ENCODE measurements at places on chromosomes 5 and 9.

DNA sequence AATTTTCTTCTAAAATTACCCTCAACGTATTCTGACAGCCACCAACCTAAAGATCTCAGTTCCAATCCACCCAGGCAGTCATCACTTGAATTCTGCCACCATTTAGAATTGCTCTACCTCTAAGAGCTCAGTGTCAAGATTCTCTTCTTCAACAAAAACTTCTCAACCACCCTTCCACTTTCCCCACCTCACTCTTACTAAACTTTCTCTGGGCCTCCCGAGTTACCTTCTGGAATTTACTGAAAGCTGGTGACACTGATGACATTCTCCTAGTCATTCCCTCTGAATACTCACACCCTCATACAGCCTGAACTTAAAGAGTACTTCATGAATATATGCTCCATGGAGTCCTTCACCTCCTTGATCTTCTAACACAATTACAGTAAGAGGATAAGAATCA is 209.5 kb downstream of the TSSK1B start:
- H3K27me3 ChIP-seq, result no peaks in the 10 kb centered on the region
- H3K36me3 ChIP-seq, result no peaks in the 10 kb centered on the region
- H3K4me1 ChIP-seq, result no peaks in the 10 kb centered on the region
- H3K4me3 ChIP-seq, result no peak overlapping the region
- no peak overlapping the region for H3K27ac ChIP-seq
- no peak for DNase-seq

DNA sequence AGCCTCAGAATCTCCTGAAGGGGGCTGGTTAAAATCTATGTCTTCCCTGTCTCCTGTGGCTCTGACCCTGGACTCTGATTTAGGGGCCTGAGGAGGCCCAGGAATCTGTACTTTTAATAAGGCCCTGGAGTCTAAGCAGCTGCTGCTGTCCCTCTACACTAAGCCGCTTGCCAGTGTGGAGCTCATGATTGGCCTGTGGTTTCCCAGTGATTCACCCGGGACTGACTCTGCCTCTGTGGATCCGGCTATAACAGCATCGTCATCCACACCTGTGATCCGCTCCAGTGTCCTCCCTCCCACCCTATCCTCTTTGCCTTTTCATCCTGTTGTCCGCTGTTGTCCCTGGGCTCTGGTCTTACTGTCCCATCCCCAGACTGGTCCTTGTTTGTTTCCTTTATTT is 3.7 kb downstream of the SLC31A2 start:
- H3K36me3 ChIP-seq, result peaks cover 10% of the 10 kb centered on the region
- H3K27ac ChIP-seq, result no peak overlapping the region
- H3K4me3 ChIP-seq, result no peak overlapping the region
- H3K27me3 ChIP-seq, result no peaks in the 10 kb centered on the region
- H3K4me1 ChIP-seq, result peaks cover 58% of the 10 kb centered on the region

DNA sequence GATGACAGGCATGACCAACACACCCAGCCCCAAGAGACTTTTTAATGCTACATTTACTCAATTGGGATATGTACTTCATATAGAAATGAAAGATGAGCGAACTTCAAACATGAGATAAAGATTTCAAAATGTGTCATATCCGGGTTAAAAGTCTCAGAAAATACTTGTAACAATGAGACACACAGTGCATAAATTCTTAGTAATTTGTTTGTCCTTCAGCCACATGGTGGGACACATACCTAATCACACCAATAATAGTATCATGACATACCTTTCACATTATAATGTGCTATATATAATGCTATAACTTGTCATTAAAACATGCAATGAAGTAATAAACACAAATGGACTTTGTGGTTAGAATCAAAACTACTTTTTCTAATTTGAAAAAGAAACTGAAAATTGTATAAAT is 204.7 kb upstream of the RFX3 start:
- no peak overlapping the region for H3K27ac ChIP-seq
- H3K27me3 ChIP-seq, result no peaks in the 10 kb centered on the region
- H3K4me3 ChIP-seq, result no peak overlapping the region
- no peak for DNase-seq
- no peaks in the 10 kb centered on the region for H3K4me1 ChIP-seq
- H3K36me3 ChIP-seq, result no peaks in the 10 kb centered on the region

- H3K27me3 ChIP-seq, result no peaks in the 10 kb centered on the region
- no peak for DNase-seq
- H3K27ac ChIP-seq, result no peak overlapping the region
- no peaks in the 10 kb centered on the region for H3K36me3 ChIP-seq
- H3K4me1 ChIP-seq, result no peaks in the 10 kb centered on the region
These were observed 192.8 kb downstream of the CDH18 start for GRCh38 chr5:19795218-19795617.

DNA sequence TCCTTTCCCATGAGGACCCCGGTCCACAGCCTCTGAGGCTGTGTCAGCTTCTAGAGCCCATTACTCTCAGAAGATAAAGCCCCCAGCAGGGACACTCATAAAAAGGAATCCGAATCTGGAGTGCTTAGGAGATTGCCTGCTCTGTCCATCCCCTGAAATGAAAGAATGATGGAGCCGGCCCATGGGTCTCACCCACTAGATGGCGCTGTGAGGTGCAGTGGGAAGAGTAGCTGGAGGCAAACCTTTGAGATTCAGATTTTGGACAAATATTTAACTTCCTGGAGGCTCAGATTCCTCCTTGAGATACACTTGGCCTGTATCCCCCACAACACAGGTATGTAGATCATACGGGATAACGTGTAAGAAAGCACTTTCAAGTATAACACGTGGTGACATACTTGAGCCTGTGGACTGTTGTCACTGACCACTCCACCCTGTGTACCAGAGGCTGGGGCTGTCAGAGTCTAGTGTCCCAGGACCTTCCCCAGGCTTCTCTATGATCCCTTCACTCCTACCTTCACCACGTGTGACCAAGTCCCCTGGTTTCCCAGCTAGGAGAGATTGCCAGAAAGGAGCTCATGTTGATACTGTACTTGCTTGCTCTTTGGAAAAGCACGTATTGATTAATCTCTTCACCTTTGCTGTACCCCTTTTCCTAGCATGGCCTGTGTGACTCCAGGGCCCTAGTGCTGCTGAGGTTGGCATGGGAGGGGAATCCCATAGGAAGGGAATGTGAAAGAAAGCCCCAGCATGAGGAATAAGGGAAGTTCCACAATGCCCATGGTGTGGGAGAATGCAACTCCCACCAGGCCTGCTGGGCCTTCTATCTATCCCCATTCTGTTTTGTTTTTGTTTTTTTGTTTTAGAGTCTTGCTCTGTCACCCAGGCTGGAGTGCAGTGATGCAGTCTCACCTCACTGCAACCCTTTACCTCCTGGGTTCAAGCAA is 32.1 kb downstream of the TRMO start:
- no peaks in the 10 kb centered on the region for H3K27me3 ChIP-seq
- H3K4me3 ChIP-seq, result no peak overlapping the region
- H3K4me1 ChIP-seq, result no peaks in the 10 kb centered on the region
- H3K36me3 ChIP-seq, result no peaks in the 10 kb centered on the region
- H3K27ac ChIP-seq, result no peak overlapping the region

DNA sequence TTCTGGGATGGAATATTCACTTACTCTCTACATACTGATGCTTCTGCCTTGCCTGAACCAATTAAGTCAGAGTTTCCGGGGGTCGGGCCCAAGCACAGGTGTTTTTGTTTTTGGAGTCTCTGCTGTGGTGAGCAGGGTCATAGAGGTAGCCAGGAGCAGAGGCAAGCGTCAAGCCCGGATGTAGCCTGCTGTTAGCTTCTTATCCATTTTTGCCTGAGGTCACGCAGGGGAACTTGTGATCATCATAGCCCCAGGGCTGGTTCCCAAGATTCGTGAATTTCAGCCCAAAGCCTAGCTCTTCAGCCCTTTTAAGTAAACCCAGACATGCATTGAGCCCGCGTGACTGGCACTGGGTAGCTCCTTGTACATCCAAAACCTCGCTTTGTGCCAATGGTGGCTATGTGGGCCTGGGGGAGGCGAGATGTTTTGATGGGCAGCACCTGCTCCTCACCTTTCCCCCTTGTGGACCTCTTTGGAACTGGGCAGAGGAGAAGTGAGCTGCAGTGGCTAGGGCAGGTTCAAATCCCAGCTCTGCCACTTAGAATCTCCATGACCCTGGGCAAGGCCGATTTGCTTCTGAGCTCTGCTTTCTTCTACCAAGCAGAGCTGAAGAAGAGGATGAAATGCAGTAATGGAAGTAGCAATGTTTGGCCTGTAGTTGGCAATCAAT is 33.7 kb downstream of the FGF18 start:
- no peak overlapping the region for H3K4me3 ChIP-seq
- H3K27ac ChIP-seq, result no peak overlapping the region
- DNase-seq, result no peak

DNA sequence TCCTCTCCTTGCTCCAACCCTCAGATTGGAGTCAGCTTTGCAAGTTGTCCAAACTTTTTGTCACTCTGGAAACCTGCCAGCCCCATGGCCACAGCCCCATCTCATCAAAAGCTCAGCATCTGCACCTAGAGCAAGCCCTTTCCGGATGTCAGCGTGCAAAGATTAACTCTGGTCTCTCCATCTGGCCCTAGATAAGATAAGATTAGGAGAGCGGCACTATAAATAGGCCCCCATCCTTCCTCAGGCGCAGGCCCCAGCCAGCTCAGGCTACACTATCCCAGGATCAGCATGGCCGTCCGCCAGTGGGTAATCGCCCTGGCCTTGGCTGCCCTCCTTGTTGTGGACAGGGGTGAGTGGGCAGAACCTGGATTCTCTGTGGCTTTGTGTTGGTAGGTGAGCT is at the start of gene SPINK4:
TSS of gene SPINK4 (plus strand) at position 247 of the 400 bp plus-strand sequence. CDS start at position 289, 42 bp downstream.
- DNase-seq, result peak; percentile 93
- H3K4me3 ChIP-seq, result no peak within 1 kb of the TSS
- no peak within 1 kb of the TSS for H3K27ac ChIP-seq
- H3K36me3 ChIP-seq, result no peaks in the 10 kb centered on the region
- no peaks in the 10 kb centered on the region for H3K4me1 ChIP-seq
- H3K27me3 ChIP-seq, result no peaks in the 10 kb centered on the region

- H3K27me3 ChIP-seq, result no peaks in the 10 kb centered on the region
- DNase-seq, result peak; percentile 26
- H3K4me3 ChIP-seq, result no peak overlapping the region
- H3K36me3 ChIP-seq, result no peaks in the 10 kb centered on the region
These were observed 314.5 kb upstream of the TLE4 start for GRCh38 chr9:79257228-79257781.

DNA sequence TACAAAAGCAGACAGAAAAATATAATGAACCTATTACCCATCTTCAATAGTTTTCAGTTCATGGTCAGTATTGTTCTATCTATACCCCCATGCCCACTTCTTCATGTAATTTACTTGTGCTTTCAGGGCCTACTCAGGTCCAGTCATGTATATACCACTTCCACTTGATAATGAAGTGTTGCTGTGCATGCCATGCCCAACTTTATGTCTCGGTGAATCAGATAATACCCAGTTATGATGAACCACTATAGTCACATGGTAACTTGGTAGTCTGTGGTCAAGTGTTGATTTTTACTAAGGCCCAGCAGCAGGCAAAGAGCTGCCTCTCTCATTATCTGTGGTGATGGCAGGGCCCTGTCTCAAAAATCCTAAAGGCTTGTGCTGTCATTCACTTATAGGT is 70.7 kb upstream of the IL33 start:
- H3K27me3 ChIP-seq, result no peaks in the 10 kb centered on the region
- no peaks in the 10 kb centered on the region for H3K36me3 ChIP-seq
- no peaks in the 10 kb centered on the region for H3K4me1 ChIP-seq
- H3K27ac ChIP-seq, result no peak overlapping the region

- H3K27me3 ChIP-seq, result no peaks in the 10 kb centered on the region
- peaks cover 16% of the 10 kb centered on the region for H3K4me1 ChIP-seq
- H3K36me3 ChIP-seq, result no peaks in the 10 kb centered on the region
- H3K27ac ChIP-seq, result no peak overlapping the region
- DNase-seq, result no peak
- no peak overlapping the region for H3K4me3 ChIP-seq
These were observed 173.4 kb downstream of the ROR2 start for GRCh38 chr9:91776409-91777291.

DNA sequence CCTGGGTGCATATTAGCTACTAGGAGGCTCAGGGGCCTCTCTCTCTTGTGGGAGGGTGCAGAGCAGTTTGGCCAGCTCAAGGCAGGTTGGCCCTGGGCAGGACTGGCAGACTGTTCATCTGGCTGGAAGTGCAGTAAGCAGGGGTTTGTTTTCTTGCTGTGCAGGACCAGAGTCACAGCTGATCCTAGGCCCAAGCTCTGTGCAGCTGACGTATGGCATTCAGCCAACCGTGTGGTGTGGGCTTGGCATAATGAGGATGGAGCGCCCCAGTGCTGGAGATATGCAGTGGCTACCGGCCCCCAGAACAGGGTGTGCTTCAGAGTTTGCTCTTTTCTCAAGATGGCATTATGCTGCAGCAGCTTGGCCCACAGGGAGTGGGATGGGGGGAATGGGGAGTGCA is 31.0 kb upstream of the PHF24 start:
- DNase-seq, result no peak
- peaks cover 6% of the 10 kb centered on the region for H3K27me3 ChIP-seq
- H3K4me3 ChIP-seq, result no peak overlapping the region
- H3K27ac ChIP-seq, result no peak overlapping the region
- no peaks in the 10 kb centered on the region for H3K36me3 ChIP-seq

- H3K27ac ChIP-seq, result no peak overlapping the region
- DNase-seq, result no peak
- H3K4me3 ChIP-seq, result no peak overlapping the region
- no peaks in the 10 kb centered on the region for H3K4me1 ChIP-seq
- no peaks in the 10 kb centered on the region for H3K36me3 ChIP-seq
These were observed 125.3 kb upstream of the MEF2C start for GRCh38 chr5:89008291-89008690.

DNA sequence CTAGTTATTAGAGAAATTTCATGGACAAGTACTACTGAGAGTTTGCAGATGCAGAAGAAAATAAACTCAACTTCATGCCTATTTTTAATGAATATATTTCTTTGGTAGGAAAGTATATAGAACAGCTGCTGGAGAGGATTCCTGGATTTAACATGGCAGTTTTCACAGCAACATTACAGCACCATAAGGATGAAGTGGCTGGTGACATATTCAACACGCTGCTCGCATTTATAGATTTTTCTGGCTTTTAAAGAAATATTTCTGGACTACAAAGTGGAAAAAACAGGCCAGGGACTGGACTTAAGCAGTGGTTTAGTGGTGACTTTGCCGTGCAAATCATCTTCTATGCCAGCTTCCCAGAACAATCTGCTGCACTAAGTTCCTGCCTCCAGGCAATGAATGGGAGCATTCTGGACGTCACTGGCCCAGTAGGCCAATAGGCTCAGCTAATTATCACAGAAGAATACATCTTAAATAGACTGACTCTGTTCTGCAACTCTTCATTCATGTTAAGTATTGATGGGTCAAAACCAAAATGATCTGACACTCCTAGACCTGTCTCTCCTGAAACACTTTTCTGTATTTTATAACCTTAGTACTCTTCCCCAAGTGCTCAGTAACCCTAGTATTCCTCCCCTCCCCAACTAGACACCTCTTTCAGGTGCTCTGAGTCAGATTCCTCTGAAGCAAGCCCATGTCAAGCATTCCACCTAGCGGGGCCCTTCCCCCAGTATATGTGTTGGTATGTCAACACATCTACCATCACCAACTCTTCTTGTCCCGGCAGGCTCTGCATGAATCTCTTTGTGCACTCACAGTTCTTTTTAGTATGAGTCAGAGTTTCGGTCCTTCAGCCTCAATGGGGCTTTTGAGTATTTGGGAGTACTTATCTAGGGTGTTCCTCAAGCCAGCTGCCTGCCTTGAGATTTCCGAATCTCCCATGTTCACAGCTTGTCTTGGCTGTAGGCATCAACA is 625.5 kb downstream of the CHSY3 start:
- no peak overlapping the region for H3K27ac ChIP-seq
- DNase-seq, result no peak
- H3K4me3 ChIP-seq, result no peak overlapping the region
- no peaks in the 10 kb centered on the region for H3K36me3 ChIP-seq

- H3K4me3 ChIP-seq, result no peak overlapping the region
- no peaks in the 10 kb centered on the region for H3K36me3 ChIP-seq
- H3K27ac ChIP-seq, result no peak overlapping the region
These were observed 7.3 kb downstream of the VLDLR start for GRCh38 chr9:2628919-2629318.
